GM03348 (cell line): ENCODE measurements at places on chromosomes 6 and 20.

DNA sequence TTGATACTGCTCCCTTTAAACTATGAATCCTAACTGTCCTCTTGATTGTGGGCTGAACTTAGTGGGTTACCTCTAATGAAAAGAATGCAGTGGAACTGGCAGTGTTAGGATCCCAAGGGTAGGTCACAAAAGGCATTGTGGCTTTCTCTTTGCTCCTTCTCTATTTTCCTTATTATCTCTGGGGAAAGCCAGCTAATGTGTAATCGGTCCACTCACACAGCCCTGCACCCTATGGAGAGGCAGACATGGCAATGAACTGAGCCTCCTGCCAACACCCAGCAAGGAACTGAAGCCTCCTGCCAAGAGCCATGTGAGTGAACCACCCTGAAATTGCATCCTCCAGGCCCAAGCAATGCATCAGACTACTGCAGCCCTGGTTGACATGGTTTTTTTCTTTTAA lies 24.6 kb upstream of the ZNF133 start:
- no peak for DNase-seq

GRCh38 chr6:7604003-7604402 lies 14.0 kb downstream of the SNRNP48 start:
- DNase-seq, result no peak

DNA sequence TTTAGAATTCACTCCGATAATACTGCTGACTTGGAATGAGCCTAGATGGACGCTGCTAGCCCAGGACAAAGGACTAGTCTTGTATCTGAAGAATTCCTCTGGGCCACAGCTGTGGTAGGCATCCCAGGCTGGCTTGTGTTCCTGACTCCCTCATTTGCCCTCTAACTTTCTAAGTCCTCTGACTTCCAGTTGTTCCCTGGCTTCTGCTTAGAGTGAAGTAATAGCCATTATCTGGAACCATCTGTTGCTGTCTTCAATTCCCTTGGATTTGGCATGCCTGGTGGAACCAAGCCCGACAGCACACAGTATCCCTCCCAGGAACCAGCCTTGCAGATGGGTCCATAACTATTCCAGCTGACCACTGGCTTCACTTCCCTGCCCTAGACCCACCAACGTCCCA lies 376.0 kb downstream of the SYNE1 start:
- DNase-seq, result no peak

- DNase-seq, result peak; percentile 29
Observed at GRCh38 chr6:15268137-15268908, 22.5 kb downstream of the JARID2 start.

GRCh38 chr20:32112841-32113240 lies 3.3 kb downstream of the TM9SF4 start:
- DNase-seq, result no peak

DNA sequence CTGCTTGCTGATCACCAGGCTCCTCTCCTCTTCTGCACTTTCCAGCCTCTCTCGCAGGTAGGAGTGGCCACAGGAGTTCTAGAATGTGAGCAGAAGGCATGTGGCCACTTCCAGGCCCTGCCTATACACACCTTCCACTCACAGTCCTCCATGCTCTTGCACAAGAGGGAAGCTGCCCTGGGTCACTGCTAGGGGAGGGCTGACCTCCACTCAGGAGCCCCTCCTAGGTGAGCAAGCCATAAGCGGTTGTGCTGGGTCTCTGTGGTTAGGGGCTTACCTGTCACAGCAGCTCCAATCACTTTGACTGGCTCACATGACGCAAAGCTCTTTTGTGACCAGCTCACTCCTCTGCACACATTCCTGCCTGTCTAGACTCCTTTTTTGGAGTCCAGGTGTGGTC lies 68.2 kb downstream of the TMEM242 start:
- no peak for DNase-seq

DNA sequence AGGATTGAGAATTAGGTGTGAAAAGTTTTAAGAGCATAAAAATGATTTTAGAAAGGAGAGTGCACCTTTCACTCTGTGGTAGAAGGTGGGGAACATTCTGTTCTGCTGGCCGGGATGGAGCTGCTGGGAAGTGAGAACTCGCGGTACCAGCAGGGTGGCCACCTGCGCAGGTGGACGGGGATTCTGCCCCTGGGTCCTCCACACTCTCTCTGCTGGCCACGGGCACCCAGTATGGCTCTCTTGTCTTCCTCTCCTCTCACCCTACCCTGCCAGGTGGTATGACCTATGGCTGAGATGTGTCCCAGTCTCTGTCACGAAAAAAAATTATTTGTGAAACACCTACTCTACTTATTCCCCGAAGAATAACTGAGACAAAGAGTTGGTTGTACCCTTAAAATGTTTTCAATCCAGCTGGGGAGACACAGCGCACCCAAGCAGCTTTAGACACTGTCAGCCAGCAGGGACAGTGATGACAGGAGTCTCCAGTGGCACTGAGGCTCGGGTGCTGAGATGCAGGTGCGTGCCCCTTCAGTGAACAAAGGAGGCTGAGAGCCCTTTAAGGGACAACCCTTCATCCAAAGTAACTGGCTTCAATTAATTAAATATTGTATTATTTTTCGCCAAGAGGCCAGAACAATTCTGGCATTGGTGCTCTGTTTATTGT lies 195.4 kb downstream of the TBXT start:
- DNase-seq, result no peak

GRCh38 chr6:123201869-123202372 lies 205.9 kb downstream of the CLVS2 start:
- no peak for DNase-seq

- DNase-seq, result peak; percentile 96
Observed at GRCh38 chr6:14117158-14118090, at the start of gene CD83. Gene CD83, plus strand, starts transcription at chr6:14117772. Its CDS starts 40 bp downstream, at chr6:14117812.

- no peak for DNase-seq
Observed at GRCh38 chr6:79909517-79909916, 37.8 kb downstream of the ELOVL4 start.

DNA sequence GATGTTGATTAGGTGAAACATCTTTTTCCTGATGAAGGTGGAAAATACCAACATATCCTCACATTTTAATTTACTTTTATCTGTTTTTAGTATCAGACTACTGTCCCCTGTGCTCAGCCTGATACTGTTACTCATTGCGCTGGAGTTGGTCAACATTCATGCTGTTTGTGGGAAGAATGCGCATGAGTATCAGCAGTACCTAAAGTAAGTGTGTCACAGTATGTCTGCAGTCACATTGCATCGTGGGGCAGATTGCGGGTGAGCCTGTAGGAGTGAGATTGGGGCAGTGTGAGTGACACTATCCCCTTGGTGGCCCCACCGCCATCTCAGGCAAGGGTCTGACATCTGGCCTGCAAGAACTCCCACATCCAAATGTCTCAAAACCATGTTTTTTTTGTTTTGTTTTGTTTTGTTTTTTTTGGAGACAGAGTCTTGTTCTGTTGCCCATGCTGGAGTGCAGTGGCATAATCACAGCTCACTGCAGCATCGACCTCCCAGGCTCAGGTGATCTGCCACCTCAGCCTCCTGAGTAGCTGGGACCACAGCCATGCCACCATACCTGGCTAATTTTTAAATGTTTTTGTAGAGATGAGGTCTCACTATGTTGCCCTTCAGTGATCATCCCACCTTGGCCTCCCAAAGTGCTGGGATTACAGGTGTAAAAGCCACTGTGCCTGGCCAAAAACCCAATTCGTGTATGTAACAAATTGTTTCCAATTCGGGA lies 27.8 kb downstream of the ERMARD start:
- DNase-seq, result no peak

- DNase-seq, result no peak
Observed at GRCh38 chr6:16089232-16090062, 39.4 kb upstream of the MYLIP start.

GRCh38 chr20:62953839-62954703 lies 1.6 kb downstream of the SLC17A9 start:
- peak; percentile 91 for DNase-seq

DNA sequence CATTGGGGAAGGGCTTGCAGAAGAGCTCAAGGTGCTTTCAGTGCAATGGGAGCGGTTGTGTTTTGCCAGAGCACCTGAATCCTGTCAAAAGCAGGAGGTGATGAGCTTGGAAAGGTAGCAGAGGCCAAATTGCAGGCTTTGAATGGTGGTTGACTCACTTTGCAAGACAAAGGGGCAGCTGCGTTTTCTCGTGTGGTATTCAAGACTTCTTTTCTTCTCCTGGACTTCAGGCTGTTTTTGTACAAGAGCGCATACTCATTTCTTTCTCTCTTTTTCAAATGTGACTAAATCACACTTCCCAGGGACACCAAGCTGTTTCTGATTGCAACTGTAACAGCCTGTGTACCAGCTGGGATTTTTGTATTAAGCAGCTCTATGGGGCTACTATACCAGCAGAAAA lies 32.3 kb downstream of the GHRH start:
- DNase-seq, result no peak

DNA sequence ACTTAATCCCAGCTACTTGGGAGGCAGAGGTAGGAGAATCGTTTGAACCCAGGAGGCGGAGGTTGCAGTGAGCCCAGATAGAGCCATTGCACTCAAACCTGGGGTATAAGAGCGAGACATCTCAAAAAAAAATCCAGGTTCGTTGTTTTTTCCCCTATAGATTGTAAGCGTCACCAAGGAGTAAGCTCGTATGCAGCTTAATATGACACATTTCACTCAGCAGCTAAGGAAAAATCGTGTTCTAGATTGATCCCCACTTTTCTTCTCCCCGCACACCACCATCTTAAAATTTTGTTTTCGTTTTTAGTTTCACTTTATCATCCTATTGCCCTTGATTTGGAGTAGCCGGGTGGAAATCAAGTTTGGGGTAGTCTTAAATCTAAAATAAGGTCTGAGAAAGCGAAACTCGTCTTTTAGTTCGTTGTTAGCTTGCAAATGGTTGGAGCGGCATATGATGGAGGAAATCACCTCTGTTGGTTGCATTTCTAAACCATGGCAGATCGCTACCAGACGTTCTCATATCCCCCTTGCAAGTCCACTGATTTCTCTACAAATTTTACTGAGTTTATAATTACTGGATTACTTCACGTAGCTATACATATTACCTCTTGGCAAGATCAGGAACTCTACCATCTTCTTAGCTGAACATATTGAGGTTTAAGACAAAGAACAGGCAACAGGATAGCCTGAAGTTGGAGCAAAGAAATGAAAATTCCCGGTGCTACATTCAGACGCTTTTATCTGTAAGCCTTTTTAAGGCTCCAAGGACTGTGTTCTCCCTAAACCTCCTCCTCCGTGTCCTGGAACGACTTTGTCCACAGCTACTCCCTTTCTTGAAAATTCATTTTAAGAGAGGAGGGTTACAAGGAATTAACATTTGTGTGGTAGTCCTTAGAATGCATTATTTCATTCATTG lies 91.1 kb upstream of the BTN3A2 start:
- peak; percentile 14 for DNase-seq
